H4 (cell line): ENCODE measurements at places on chromosomes 16 and 17.

DNA sequence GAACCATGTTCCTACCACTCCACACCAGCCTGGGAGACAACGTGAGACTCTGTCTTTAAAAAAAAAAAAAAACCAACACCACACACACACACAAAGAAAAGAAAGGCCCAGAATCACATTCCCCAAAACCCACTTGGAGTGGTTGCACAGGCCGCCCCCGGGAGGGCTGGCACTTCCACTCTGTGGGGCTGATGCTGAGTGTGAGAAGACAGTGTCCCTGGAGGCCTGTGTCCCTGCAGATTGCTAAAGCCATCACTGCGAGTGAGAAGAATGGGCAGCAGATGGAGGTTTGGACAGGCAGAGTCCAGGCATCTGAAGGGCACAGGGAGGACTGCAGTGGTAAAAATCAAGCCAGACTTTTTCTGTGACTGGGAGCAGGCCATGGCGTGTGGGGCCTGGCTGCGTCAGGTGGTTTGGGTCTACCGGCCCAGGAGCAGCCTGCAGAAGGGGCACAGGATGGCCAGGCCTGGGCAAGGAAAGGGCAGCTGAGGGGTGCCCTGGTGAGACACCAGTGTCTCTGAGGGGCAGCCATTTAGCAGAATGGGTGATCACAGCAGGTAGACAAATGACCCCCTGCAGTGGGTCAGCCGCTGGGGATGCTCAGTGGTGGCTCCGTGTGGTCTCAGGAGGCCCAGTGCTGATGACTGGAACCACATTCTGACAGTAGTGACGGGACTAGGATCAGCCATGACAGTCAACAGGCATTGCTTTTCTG lies 13.1 kb downstream of the CTRB2 start:
- DNase-seq: no peak

- DNase-seq: no peak
Observed at GRCh38 chr16:1940273-1941161, 2.5 kb downstream of the MSRB1 start.

- DNase-seq: peak; percentile 86
Observed at GRCh38 chr17:73228748-73229236, 32.9 kb downstream of the CPSF4L start.

- DNase-seq: peak; percentile 50
Observed at GRCh38 chr16:2969545-2970521, 685 bp downstream of the PAQR4 start.

DNA sequence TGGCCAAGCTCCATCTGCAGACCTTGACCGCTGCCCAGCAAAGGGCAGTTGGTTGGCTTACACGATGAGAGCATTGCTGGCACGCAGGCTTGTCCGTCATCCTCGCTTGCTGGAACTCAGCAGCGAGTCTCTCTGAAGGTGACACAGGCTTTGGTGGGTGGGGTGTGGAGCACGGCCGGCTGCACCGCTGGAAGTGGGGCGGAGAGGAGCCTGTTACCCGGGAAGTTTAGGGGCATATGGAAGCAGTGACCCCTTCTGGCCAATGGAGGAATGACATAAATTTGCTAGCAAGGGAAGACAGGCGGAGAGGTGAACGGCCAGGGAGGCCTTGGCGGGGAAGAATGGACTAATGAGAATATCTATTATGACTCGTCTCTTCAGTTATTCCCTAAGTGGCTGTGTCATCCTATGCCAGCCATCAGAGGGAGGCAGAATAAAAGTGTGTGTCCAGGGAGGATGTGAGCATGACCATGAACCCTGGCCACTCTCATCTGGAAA lies 65.9 kb upstream of the SDK2 start:
- peak; percentile 42 for DNase-seq

- DNase-seq: no peak
Observed at GRCh38 chr17:31085563-31085962, 9.2 kb upstream of the NF1 start.

DNA sequence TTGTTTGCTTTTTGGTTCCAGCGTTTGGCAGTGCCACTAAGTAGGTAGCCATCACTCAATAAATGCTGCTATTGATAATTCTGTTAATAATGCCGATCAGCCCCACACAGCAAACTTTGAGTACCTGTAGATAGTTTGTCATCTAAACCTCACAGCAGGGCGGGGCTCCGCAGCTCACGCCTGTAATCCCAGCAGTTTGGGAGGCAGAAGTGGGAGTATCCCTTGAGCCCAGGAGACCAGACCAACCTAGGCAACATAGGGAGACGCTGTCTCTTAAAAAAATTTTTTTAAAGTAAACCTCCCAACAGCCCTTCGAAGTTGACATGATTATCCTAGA lies 1.6 kb downstream of the BFAR start:
- DNase-seq: no peak

GRCh38 chr16:50265716-50266336 lies 525 bp upstream of the ADCY7 start:
- DNase-seq: no peak

GRCh38 chr16:2596747-2597559 lies 59.1 kb downstream of the PDPK1 start:
- DNase-seq: no peak

- DNase-seq: no peak
Observed at GRCh38 chr17:8964801-8965393, 610 bp downstream of the PIK3R5 start.

DNA sequence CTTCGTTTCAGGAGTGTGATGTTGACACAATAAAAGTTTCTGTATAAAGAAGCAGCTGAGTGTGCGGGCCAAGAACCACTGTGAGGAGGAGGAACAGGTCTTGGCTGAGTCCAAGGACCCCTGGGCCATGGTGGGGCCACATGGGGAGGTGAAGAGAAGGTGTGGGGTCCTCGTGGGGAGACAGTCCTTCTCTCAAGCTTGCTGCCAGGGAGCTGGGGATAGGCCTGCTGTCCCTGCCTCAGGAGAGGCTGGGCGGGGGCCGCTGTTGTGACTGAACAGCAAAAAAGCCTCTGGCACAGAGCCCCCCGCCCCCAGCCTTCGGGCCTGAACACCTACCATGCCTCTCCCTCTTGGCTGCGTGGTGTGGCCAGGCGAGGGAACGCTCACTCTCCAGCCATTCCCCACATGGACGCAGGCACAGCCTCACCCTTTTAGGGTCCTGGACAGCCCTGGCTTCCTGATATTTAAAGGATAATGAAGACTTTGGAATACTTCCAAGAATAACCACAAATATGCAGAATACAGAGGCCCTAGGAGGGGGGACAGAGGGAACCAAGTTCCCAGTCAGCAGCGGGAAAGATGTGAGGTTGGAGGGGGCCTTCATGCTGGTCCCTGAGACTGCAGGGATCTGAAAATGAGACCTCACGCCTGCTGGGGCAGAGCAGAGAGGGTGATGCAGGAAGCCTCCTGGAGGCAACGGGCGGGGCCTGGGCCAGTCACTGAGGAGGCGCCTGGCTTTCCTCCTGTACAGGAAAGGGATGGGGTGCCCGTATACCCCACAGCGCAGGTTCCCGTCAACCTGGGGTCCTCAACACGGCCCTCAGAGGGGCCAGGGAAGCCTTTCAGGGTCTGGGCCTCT lies 100.0 kb upstream of the CREBBP start:
- DNase-seq: peak; percentile 55

- peak; percentile 8 for DNase-seq
Observed at GRCh38 chr16:76748461-76749348, 442.3 kb upstream of the MON1B start.

DNA sequence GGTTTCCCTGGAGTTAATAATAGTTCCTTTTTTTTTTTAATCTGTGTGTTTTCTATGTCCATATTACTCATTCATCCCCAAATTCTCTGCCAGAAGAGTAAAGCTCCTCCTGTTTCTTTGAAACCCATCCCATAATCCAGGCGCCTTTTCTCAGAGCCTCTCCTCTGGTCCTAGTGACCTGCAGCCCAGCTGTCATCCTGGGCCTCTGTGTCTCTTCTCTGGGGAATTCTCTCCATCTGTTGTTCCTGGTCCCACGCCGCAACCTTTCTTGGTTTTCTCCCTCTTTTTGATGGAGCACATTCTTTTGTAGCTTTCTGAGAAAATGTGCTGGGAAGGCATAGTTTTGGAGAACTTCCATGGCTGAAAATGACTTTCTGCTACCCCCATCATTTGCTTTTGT lies 10.2 kb downstream of the KATNB1 start:
- DNase-seq: no peak

GRCh38 chr17:48901241-48901640 lies 7.0 kb upstream of the UBE2Z start:
- no peak for DNase-seq

DNA sequence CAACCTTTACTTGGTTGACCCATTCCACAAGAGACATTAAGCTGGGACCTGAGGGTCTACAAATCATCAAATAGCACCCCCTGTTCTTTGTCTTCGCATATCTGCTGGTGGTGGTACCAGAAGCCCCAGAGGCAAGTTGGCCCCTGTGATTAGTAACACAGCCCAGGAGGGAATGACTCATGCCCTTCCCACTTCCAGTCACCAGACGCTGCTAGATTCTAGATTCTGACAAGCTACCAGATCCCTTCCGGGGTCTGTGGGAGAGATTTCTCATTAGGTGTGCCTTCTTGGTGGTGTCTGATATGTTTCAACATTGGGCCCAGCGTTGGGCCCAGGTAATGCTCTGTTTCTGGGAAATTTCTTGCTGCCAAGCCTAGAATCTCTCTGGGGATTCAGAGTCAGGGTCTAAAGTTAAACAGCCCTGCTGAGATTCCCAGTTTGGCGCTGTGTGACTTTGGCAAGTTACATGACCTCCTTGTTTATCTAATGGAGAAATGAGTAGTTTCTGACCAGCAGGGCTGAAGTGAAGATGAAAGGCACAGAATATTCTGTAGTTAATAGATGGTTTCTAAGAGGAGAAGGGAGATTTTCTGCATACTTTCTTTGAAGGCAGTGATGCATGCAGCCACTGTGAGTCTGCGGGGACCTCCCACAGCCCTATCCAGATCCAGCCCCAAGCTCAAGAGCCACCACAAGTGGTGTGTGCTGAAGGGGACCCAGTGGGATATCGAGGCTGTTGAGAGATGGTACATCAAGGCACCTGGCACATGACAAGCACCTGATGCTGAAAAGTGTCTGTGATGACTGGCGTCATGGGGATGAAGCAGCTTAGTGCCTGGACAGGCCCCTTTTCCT lies 3.9 kb downstream of the TRPV2 start:
- peak; percentile 90 for DNase-seq

GRCh38 chr16:72073560-72074230 lies 10.7 kb downstream of the HPR start:
- DNase-seq: no peak

DNA sequence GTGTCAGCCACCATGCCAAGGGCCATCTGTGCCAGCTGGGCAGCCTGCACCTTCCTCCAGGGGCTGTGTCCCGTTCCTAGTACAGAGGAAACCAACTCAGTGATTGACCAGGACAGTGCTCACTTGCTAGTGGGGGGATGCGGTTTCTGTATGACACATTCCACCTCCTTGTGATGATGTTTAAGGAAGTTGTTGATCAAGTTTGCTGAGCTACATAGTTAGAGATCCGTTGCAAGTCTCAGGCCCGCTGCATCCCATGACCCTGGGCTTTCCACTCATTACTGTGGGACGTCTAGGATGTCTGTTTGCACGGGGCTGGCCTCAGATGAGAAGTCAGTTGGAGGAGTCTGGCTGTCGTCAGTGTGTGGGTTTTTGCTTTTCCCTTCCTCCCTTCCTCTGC lies 33.6 kb downstream of the RNF213 start:
- DNase-seq: no peak

DNA sequence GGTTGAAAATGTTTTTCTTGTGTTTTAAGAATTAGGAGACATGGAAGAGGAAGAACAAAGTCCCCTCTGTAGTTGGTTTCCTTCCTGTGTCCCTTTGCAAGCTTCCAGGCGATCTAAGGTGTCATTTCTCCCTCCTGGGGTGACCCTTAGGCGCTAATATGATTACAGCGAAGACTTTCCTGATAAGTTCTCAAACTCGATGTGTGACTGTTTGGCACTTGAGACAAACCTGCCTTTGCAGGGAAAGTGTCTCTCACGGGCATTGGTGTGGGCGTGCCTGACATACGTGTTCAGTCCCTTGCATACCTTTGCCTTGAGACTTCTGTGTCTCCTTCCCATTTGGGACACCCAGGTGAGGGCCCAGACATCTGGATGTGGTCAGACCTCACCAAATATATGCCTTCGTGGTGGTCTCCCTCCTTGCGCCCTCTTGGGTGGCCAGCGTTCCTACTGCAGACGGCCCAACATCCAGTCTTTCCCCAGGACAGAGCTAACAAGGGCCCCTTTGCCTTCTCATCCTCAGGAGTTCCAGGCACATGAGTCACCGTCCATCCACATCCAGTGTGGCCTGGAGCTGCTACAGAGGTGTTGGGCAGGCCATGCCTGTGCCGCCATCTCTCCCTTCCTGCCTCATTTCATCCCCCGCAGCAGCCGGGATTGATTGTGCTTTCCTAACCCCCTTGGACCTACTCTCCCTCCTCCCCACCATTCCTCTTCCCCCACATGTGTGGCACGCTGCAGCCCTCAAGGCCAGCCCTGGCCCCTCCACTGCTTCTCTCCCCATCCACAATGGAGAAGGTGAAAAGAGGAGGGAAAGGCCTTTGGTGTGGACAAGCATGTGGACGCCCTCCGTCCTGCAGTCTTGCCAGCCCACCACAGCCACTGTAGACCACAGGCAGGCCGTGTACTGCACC lies 3.1 kb upstream of the JPT2 start:
- no peak for DNase-seq

DNA sequence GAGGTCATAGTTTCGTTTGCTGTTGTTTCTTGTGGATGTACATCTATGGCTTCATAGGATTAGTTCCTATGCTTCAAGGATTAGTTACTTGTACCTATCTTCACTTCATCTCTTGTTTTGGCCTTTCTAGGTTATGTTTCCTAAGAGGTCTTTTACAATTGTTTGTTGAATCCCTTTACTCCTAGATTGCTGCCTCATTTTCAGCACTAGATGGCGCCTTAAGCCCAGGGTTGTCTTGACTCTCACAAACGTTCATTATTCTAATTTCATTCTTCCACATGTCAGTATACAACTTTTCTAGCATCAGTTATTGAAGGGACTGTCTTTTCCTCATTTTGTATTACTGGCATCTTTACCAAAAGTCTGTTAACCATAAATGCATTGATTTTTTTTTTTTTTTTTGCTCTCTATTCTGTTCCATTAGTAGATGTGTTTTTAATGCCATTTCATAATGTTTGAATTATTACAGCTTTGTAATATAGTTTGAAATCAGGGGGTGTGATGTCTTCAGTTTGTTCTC lies 45.0 kb upstream of the NACA2 start:
- peak; percentile 66 for DNase-seq

DNA sequence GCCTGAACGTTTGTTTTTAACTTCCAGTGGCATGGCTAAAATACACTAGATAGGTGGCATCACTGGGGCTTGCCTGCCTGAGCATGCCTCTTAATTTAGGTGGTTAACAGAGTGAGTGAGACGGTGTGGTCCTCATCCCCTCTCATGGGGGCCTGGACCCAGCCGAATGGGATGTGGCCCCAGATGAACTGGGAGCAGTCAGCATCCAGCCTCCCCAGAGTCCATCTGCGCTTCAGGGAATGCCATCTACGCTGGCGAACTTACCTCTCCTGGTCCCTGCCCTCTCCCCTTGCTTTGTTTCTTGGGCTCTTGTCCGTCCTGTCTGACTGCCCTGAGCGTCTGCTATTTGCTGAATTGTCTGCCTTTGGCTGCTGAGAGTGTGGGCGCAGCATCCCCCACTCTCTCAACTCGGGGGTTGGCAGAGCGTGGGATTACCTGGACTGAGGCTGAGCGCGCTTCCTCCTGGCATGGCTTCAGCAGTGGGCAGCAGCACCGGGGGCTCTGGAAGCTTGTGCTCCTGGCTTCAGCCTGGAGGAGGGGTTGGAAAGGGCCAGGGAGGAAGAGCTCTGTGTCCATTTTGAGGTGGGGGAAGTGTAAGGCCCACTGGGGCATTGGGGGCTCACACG lies 2.1 kb downstream of the RAB40C start:
- DNase-seq: no peak

GRCh38 chr17:78722246-78722761 lies 59.8 kb downstream of the CYTH1 start:
- DNase-seq: no peak
